ENCODE measurements at places on chromosomes 3 and 15.

DNA sequence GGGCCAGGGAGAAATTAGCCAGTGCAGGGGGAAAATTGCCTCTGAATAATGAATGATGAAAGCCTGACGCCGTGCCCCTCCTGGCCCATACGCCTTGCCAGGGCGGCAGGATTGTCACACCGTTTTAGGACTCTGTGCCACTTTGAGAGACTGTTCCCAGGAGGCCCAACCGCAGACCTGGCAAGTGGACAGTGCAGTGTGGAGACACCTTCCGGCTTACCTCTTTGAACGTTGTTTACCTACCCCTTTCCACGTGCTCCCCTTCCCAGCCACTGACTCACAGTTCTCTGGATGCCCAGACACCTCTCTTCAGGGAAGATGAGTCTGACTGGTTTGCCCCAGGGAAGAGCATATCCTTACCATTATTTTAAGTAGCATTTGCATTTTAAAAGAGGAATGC lies 84.0 kb upstream of the PXYLP1 start:
- DNase-seq, result no peak

DNA sequence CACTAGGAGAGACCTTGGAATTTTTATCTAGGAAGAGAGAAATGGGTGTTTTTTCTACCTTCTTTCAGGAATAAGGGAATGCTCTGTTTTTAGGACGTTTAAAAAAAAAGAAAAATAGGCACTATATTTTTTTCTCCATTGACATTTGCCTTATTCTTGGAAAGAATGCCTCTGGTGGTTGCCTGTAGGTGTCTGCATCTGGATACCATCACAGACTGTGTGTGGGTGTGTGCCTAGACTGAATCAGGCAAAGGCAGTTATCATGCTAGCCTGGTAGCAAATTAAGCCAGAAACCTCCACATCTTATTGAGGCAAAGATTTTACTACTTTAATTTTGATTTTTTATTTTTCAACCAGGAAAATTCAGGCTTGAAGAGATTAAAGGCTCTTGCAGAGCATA lies 513.6 kb upstream of the KCNMB2 start:
- peak; percentile 8 for DNase-seq

- DNase-seq, result no peak
Measured at GRCh38 chr3:56423661-56424099, 44.6 kb downstream of the ERC2 start.

DNA sequence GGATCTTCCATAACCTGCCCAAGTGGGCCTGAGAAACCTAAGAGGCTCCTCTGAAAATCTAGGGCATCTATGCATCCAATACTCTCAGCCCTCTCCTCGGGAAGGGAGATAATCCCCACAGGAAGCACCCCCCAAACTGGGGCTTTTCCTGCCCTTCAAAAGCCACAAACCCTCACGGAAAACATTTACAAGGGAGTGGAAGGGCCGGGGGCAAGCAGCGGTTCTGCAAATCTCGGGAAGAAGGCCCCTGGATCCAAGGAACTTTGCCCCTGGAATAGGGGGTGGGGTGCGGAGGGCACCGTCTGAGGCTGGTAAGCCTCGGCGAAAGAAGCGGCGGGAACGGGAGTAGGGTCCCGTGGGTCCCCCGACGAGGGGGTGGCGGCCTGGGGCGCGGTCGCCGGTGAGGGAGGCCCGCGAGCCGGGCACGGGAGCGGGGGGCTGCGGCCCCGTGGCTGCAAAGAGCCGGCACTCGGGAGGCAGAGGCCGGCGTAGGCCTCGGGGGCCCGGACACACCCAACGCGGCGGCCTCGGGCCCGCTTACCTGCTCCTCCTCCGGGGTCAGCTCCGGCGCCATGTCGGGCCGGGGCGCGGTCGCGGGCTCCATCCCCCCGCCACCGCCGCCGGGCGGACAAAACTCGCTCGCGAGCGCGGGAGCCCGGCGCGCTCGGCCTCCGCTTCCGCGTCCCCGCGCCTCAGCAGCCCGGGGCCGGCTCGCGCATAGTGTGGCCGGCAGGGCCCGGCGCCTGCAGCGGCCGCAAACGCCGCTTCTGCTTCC lies 755 bp downstream of the PTPN9 start:
- DNase-seq, result peak; percentile 85

DNA sequence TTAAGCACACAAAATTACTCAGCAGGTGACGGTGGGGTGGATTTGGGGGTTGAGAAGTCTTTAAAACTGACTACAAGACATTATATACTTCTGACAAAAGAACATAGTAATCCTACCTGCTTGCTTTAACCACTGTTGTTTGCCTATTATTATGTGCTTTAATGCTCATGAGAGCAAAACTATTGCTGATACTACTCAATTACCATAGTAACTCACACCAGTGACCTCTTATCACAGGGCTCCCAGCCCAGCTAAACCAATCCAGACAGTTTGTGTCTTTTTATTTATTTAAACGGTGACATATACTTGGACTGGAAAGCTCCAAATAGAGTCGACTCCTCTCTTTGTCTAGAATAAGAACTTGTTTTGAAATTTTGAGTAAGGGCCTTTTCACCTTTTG lies 42.8 kb upstream of the FEZF2 start:
- no peak for DNase-seq

- DNase-seq, result no peak
Measured at GRCh38 chr3:70249509-70250160, 62.8 kb downstream of the MDFIC2 start.

DNA sequence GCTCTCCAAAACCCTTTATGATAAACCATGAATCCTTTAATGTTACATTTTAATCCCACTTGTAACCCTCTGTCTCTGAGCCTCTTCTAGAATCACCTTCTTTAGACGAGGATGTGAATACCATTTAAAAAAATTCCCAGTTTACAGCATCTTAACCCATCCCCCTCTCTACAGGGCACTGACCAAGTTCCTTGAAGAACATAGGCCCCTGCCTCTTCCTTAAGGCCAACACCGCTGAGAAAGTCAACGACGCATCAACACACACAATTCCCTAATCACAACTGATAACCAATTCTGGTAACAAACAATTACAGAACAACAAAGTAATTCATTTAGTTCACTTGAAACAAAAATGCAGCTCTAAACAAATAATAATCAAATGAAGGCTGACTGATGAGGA lies 130.3 kb downstream of the DLG1 start:
- no peak for DNase-seq

- no peak for DNase-seq
Measured at GRCh38 chr3:177445549-177445948, 248.3 kb upstream of the TBL1XR1 start.

DNA sequence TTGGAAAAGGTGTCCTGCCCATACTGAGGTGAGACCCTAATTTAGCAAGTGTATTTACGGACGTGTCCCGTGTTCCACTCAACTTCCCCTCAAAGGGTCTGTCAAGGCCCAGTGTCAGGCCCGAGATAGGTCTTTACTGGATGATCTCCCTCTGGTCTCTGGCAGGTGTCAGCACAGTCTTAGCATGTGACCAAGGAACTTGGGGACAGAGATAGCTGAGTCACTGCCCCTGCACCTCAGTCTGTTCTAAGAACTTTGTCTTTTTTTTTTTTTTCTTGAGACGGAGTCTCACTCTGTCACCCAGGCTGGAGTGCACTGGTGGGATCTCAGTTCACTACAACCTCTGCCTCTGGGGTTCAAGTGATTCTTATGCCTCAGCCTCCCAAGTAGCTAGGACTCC lies 32.1 kb upstream of the ALPK3 start:
- DNase-seq, result no peak

All from suppressor macrophage (primary cell).